ENCODE measurements at places on chromosomes 6 and 20. TPM values are rescaled to one million over a fixed set of nuclear protein-coding genes. Genes with fewer than 3 reads are reported as not detected.
A peak's percentile ranks its signal among the peaks of the same experiment; 100 is the strongest.

DNA sequence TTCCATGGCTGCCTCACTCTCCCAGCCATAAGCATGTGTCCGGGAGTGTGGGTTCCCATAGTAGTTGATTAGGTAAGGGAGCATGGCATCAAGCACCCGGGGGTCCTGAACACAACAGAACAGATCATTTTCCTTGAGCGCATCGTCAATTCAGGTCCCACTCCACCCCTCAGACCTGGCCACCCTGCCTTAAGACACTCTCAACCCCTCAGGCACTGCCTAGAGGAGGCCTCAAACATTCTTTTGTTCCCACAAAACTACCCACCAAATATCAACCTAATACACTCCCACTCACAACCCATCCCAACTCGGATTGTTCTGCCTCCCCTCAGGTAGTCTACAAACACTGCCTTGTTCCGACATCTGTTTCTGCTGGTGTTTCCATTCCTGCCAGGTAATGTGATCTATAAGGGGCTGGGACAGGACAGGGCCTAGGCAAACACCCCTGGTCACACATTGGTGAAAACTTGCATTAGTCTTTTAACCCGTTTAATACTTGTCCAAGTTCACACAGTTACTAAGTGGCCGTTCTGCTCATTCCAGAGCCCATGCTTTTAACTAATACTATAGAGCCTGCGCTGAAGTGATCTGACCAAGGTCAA is 1.4 kb downstream of the NFS1 start:
- peaks cover 15% of the 10 kb centered on the region for H3K4me1 ChIP-seq
- no peak overlapping the region for H3K4me3 ChIP-seq
- no peak overlapping the region for H3K27ac ChIP-seq
- H3K36me3 ChIP-seq = no peaks in the 10 kb centered on the region
- H3K27me3 ChIP-seq = no peaks in the 10 kb centered on the region

DNA sequence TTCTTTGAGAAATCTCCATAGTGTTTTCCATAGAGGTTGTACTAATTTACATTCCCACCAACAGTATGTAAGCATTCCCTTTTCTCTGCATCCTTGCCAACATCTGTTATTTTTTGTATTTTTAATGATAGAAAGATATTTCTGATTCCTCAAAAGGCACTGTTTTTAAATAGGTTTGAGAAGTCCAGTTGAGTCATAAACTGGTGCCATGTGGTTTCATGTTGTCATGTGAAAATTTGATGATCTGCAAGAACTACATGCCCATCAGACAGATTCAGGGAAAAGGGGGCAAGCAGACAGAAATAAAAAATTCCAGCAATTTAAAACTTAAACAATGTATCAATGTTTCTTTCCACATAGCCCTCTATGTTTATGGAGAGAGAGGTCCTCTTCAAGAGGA is 227.5 kb downstream of the KCNQ5 start:
- H3K27ac ChIP-seq = no peak overlapping the region
- H3K4me1 ChIP-seq = no peaks in the 10 kb centered on the region
- no peak for DNase-seq
- H3K36me3 ChIP-seq = no peaks in the 10 kb centered on the region
- no peak overlapping the region for H3K4me3 ChIP-seq
- no peaks in the 10 kb centered on the region for H3K27me3 ChIP-seq

Gene NTSR1
- total RNA-seq = 0.09 TPM

DNA sequence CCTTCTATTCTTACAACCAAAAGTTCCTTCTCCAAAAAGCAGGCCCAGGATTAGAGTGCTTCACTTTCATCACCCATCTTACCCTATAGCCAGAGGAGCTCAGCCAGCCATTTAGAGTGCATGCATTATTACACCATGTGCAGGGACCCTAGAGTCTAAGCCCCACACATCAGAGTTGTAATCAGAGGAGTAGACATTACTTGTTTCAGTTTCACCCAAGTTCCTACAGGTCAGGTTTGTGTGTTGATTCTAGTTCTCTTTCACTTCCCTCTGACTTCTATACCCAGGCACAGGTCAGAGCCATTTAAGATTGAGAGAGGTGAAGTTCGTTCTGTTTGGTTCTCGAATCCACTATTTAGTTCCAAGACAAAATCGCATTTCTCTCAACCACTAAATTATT is 16.3 kb upstream of the ARFGEF3 start:
- no peak overlapping the region for H3K27ac ChIP-seq
- H3K27me3 ChIP-seq = no peaks in the 10 kb centered on the region
- no peaks in the 10 kb centered on the region for H3K36me3 ChIP-seq
- no peaks in the 10 kb centered on the region for H3K4me1 ChIP-seq
- no peak for DNase-seq

Gene FAM83B
- 12.7 TPM for total RNA-seq

GRCh38 chr6:108574457-108575141 is 13.9 kb downstream of the FOXO3 start:
- H3K4me3 ChIP-seq = peak overlapping the region; percentile 12
- H3K36me3 ChIP-seq = peaks cover 15% of the 10 kb centered on the region
- DNase-seq = no peak
- H3K27me3 ChIP-seq = no peaks in the 10 kb centered on the region
- no peak overlapping the region for H3K27ac ChIP-seq

DNA sequence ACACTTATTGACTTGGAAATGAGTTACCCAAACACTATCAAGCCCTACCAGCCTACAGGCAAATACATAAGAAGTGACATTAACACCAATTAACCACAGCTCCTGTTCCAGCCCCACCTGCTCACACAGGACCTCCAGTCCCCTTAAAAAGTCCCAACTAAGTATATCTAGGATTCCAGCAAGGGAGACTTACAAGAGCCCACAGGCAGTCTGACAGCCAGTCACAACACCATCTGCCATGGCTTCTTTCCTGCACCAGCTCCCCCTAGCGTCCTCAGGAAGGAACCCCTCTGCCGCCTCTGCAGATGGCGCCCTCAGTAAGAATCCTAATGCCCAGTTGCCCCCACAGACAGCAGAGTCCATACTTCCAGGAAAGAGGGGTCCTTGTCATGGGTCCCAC is 122.1 kb downstream of the HIVEP2 start:
- no peaks in the 10 kb centered on the region for H3K36me3 ChIP-seq
- H3K4me1 ChIP-seq = peaks cover 4% of the 10 kb centered on the region
- H3K4me3 ChIP-seq = no peak overlapping the region
- no peak for DNase-seq
- no peaks in the 10 kb centered on the region for H3K27me3 ChIP-seq
- no peak overlapping the region for H3K27ac ChIP-seq

Gene TMEM151B
- total RNA-seq = not detected

GRCh38 chr6:87139236-87139635 is 16.1 kb upstream of the ZNF292 start:
- H3K4me3 ChIP-seq = no peak overlapping the region
- no peaks in the 10 kb centered on the region for H3K4me1 ChIP-seq
- no peak for DNase-seq
- no peaks in the 10 kb centered on the region for H3K27me3 ChIP-seq
- H3K27ac ChIP-seq = no peak overlapping the region

- no peaks in the 10 kb centered on the region for H3K4me1 ChIP-seq
- DNase-seq = peak; percentile 30
- no peaks in the 10 kb centered on the region for H3K27me3 ChIP-seq
- H3K27ac ChIP-seq = no peak overlapping the region
- no peak overlapping the region for H3K4me3 ChIP-seq
- H3K36me3 ChIP-seq = no peaks in the 10 kb centered on the region
Observed at GRCh38 chr20:14845199-14846160, 508.1 kb upstream of the FLRT3 start.

Gene SRSF12
- 2.3 TPM for total RNA-seq

- peaks cover 18% of the 10 kb centered on the region for H3K27me3 ChIP-seq
- H3K4me1 ChIP-seq = no peaks in the 10 kb centered on the region
- H3K27ac ChIP-seq = no peak overlapping the region
- no peak overlapping the region for H3K4me3 ChIP-seq
- no peaks in the 10 kb centered on the region for H3K36me3 ChIP-seq
Observed at GRCh38 chr20:21528870-21529269, 15.0 kb upstream of the NKX2-2 start.

Gene GLO1
- total RNA-seq = 67.3 TPM

Gene PAK5
- 0.13 TPM for total RNA-seq

GRCh38 chr20:16505894-16506293 is 67.4 kb downstream of the KIF16B start:
- H3K27ac ChIP-seq = no peak overlapping the region
- H3K27me3 ChIP-seq = no peaks in the 10 kb centered on the region

DNA sequence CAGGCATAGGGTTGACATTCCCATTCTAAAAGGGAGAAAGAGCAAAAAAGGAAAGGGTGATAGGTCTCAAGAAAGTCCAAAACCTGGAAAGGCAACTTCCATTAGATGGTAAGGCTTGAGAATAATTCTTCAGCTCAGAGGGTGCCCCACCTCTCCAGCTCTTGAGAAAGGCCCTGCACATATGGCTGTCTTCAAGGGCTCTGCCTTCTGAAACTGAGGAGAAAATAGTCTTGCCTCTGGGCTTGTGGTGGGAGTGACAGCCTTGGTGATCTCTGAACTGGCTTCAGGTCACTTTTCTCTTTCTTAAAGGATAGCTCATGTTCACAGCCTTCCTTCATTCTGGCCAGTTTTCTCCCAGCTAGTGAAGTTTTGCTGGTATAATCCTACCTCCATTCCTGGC is 35.6 kb upstream of the NR2E1 start:
- H3K4me3 ChIP-seq = no peak overlapping the region
- no peak for DNase-seq
- H3K27ac ChIP-seq = no peak overlapping the region
- no peaks in the 10 kb centered on the region for H3K36me3 ChIP-seq
- peaks cover 49% of the 10 kb centered on the region for H3K27me3 ChIP-seq

- H3K27me3 ChIP-seq = no peaks in the 10 kb centered on the region
- no peak overlapping the region for H3K27ac ChIP-seq
- H3K36me3 ChIP-seq = peaks cover 8% of the 10 kb centered on the region
Observed at GRCh38 chr20:44423480-44423879, 52.2 kb upstream of the TTPAL start.

GRCh38 chr20:1868856-1869255 is 26.4 kb upstream of the SIRPA start:
- DNase-seq = no peak
- no peaks in the 10 kb centered on the region for H3K36me3 ChIP-seq
- H3K4me3 ChIP-seq = no peak overlapping the region
- no peak overlapping the region for H3K27ac ChIP-seq

GRCh38 chr6:141969201-141969600 is 163.5 kb upstream of the GJE1 start:
- no peak for DNase-seq
- H3K27me3 ChIP-seq = no peaks in the 10 kb centered on the region
- no peaks in the 10 kb centered on the region for H3K36me3 ChIP-seq
- no peak overlapping the region for H3K4me3 ChIP-seq

Gene ARMC12
- 0.47 TPM for total RNA-seq

GRCh38 chr6:170164271-170164900 is 126.5 kb downstream of the DLL1 start:
- H3K4me1 ChIP-seq = no peaks in the 10 kb centered on the region
- no peaks in the 10 kb centered on the region for H3K36me3 ChIP-seq
- no peak overlapping the region for H3K27ac ChIP-seq
- no peak for DNase-seq
- H3K4me3 ChIP-seq = no peak overlapping the region
- no peaks in the 10 kb centered on the region for H3K27me3 ChIP-seq

- H3K4me1 ChIP-seq = no peaks in the 10 kb centered on the region
- no peak overlapping the region for H3K27ac ChIP-seq
- H3K4me3 ChIP-seq = no peak overlapping the region
- no peaks in the 10 kb centered on the region for H3K27me3 ChIP-seq
- no peak for DNase-seq
Observed at GRCh38 chr6:14224359-14225103, 107.0 kb downstream of the CD83 start.

GRCh38 chr20:22684763-22685443 is 100.5 kb upstream of the FOXA2 start:
- no peaks in the 10 kb centered on the region for H3K36me3 ChIP-seq
- H3K27ac ChIP-seq = no peak overlapping the region
- no peaks in the 10 kb centered on the region for H3K4me1 ChIP-seq
- H3K4me3 ChIP-seq = no peak overlapping the region
- H3K27me3 ChIP-seq = no peaks in the 10 kb centered on the region

GRCh38 chr6:30263734-30264133 is 50.5 kb upstream of the TRIM26 start:
- H3K4me3 ChIP-seq = no peak overlapping the region
- H3K36me3 ChIP-seq = no peaks in the 10 kb centered on the region
- H3K4me1 ChIP-seq = peaks cover 6% of the 10 kb centered on the region
- no peak for DNase-seq
- no peak overlapping the region for H3K27ac ChIP-seq
- peaks cover 2% of the 10 kb centered on the region for H3K27me3 ChIP-seq

DNA sequence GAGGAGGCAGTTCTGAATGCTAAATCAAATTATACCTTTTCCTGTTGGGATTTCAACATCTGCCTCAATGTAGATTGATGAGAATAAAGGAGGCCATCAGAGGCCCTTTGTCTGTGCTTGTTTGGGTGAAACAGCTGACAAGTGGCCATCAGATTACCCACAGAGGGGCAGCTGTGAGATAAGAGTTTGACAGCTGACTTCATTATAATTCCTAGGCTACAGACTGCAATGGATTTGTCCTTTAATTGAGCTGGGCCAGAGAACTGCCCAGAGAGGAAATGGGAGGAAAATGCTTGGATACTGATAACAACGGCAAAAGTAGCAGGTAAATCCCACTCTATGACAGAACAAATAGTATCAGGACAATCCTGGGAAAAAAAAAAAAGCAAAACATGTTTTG is 649.4 kb downstream of the HDGFL1 start:
- DNase-seq = no peak
- no peaks in the 10 kb centered on the region for H3K4me1 ChIP-seq
- H3K36me3 ChIP-seq = no peaks in the 10 kb centered on the region
- no peaks in the 10 kb centered on the region for H3K27me3 ChIP-seq
- H3K4me3 ChIP-seq = no peak overlapping the region
- H3K27ac ChIP-seq = no peak overlapping the region

Gene OR12D3
- not detected for total RNA-seq

GRCh38 chr20:44684047-44684967 is 30.9 kb upstream of the CCN5 start:
- no peaks in the 10 kb centered on the region for H3K36me3 ChIP-seq
- no peak overlapping the region for H3K4me3 ChIP-seq
- H3K4me1 ChIP-seq = no peaks in the 10 kb centered on the region
- no peak for DNase-seq
